T-cell (primary cell): ENCODE measurements at places on chromosomes 5 and 9. TPM values are rescaled to one million over a fixed set of nuclear protein-coding genes. Genes with fewer than 3 reads are reported as not detected.

Gene SPAG8
- 6.3 TPM for total RNA-seq

Gene AMACR
- 3.9 TPM for total RNA-seq

Gene SPINK7
- not detected for total RNA-seq

Gene PCDH12
- total RNA-seq, result not detected

Gene CNTNAP3
- total RNA-seq, result not detected
